ENCODE measurements at places on chromosomes 2 and 18.

- no peak for DNase-seq
Observed at GRCh38 chr2:156483741-156484173, 47.6 kb downstream of the GPD2 start.

DNA sequence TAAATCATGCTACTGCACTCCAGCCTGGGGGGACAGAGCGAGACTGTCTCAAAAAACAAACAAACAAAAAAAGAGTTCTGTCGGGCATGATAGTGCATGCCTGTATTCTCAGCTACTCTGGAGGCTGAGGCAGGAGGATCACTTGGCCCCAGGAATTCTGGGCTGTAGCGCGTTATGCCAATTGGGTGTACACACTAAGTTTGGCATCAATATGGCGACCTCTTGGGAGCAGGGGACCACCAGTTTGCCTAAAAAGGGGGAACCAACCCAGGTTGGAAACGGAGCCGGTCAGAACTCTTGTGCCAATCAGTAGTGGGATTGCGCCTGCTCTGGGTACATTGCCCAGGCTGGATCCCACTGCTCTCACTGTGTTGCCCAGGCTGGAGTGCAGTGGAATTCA, 49.7 kb downstream of the SDC1 start:
- DNase-seq = no peak

GRCh38 chr18:57630754-57631595, 9.3 kb upstream of the NARS1 start:
- DNase-seq = no peak

DNA sequence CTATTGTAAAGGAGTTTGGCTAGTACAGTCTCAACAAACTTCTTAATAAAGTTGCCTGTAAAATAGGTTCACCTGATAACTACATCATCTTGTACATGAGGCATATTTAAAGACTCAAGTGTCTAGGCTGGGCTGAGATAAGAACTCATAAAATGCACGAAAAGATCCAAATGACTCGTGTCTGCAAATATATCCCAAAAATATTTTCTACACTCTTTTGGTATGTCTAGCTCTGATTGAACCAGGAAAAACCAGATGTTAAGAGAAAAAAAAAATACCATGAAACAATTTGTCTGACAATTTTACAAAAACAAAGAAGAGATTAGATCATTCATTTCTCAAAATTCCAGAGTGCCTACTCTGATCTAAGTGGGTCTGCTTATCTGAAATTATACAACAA, 166.9 kb upstream of the OSR1 start:
- no peak for DNase-seq

- DNase-seq = no peak
Observed at GRCh38 chr18:179499-179898, 21.1 kb downstream of the USP14 start.

DNA sequence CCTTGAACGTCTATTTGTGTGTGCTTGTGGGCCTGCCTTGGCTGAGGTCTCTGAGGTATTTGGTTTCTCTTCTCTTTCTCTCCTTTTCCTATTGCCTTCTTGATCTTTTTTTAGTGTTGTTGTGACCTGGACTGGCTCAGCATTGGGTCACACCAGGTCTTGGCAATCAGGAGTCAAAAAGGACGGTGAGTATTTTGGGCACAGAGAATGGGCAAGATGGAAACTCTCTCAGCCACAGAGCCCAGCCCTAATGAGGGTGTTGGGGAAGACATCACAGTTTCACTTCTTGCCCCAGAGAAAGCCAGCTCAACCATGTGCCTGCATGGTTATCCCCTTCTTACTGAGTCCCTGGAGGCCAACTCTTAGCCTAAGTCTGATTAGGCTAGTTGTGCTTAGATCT, 13.7 kb upstream of the INO80C start:
- DNase-seq = no peak
